CD4-positive, alpha-beta T cell treated with Interleukin-6 for 4 hours (primary cell): ENCODE measurements at places on chromosomes 12 and 14.

GRCh38 chr14:90693413-90693812 lies 122.8 kb downstream of the TTC7B start:
- DNase-seq, result no peak

DNA sequence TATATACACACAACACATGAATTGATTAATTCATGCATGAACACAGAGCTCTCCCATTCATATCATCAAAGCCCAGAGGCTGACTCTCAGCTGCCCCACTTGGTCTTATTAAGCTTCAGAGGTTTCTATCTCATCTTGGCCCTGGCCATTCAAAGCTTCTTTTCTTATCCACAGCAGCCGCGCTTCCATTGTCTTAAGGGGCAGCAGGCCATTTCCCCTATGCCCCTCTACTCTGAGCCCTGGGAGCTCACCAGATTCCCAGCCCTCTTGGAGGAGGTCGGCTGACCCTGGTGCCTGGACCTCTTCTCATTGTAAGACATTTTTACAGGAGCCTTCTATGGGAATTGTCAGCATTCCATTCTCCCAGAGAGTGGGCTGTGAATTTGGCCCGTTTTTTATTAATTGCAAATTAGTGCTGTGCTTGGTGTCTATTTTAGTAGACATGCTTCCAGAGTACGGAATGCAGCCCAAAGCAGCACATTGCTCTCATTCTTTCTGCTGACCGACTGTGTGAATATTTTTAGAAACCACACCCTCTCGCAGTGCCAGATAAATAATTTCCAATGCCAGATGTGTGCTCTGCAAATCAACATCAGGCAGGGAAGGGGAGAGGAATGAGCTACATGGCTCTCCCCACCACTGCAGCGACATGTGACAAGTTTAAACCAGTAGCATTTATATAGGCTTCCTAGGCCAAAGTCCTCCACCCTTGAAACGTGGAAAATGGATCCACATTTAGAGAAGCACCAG lies 58.5 kb downstream of the NUAK1 start:
- no peak for DNase-seq

- DNase-seq, result no peak
Measured at GRCh38 chr14:103192246-103192840, 69.1 kb downstream of the TNFAIP2 start.

DNA sequence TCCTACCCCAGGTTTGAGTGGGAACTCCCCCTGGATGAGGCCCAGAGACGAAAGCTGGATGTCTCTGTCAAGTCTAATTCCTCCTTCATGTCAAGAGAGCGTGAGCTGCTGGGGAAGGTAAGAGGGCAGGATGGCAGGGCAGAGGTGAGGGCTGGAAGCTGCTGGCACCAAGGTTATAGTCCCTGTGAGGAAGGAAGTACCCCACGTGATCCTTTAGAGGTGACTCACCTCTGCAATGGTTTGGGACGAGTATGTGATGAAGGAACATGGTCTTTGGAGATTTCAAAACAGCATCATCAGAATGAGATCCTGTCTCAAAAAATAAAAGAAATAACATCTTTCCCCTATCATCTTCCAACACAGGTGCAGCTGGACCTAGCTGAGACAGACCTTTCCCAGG lies 9.2 kb upstream of the MYL6B start:
- DNase-seq, result peak; percentile 58

- DNase-seq, result no peak
Measured at GRCh38 chr14:24075485-24076301, 4.3 kb downstream of the CPNE6 start.
